Activated CD8-positive, alpha-beta T cell treated with anti-CD3 and anti-CD28 coated beads for 36 hours (primary cell): ENCODE measurements at places on chromosomes 16 and 17. TPM values are rescaled to one million over a fixed set of nuclear protein-coding genes. Genes with fewer than 3 reads are reported as not detected.

DNA sequence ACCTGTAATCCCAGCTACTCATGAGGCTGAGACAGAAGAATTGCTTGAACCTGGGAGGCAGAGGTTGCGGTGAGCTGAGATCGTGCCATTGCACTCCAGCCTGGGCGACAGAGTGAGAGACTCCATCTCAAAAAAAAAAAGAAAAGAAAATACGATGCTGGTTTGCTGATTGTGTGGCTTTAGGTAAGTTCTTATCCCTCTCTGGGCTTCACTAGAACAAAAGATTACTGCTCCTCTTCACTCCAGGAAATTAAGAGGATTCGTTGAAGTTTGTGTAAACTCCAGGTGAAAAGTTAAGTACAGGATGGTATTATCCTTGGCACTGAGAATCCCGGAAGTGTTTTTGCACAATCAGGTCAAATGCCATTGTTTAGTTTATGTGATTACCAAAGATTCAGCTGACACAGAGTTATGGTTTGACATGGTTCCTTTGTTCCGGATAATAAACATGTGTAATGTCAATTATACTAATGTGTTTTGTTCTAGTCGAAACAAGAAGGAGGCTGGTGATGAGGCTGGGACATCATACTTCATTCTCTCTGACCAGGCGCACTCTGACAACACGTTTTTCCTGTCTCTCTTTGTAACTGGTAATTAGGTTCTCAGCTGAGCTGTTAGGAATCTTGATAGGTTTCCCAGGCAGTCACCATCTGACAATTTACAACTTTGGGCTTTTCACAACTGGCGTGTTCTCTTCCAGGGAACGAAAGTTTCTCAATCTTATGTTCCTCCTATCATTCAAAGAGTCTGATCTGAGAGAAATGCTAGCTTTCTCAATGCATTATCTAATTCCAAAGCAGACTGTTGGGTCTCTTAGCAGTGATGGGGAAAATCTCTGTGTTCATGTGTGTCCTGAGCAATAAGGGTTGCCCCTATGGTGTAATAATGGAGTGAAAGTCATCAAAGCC, 10.8 kb upstream of the TAOK1 start:
- DNase-seq: no peak

DNA sequence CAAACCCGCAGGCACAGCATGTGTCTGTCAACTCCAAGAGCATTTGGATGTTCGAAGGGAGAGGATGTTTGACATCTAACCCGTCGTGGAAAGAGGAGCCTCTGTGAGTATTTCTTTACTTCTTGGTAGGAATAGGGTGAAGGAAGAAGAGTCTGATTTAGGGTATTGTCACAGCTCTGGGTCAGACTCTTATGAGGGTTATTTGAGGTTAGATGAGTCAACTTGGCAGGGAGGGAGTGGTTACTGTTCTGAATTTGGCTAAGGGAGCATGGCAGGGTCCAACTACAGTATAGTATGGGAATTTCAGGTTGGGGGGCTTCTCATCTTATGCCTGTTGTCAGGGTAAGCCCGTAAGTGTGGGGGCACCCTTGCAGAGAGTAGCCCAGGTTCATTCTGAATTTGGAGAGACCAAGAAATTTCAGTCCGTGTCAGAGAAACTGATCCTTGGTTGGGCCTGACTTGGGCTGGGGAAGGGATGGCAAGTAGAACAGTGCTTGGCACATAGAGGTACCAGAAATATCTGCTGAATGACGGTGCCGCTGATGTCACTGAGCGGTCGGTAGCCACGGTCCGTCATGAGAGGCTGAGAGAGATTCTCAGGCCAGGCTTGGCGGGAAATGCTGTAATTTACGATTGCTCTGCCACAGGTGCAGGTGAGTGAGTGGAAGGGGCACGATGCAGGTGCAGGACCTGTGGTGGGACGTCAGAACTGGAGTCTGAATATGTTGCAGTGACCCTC, 43.2 kb downstream of the MYH3 start:
- no peak for DNase-seq

GRCh38 chr16:22945361-22945760, 131.4 kb downstream of the HS3ST2 start:
- DNase-seq: no peak

GRCh38 chr17:70804161-70804560, 634.8 kb downstream of the KCNJ2 start:
- DNase-seq: no peak

GRCh38 chr17:82202981-82203380, 9.7 kb downstream of the CCDC57 start:
- DNase-seq: peak; percentile 77

- DNase-seq: no peak
Measured at GRCh38 chr16:342455-343213, 9.9 kb downstream of the AXIN1 start.

DNA sequence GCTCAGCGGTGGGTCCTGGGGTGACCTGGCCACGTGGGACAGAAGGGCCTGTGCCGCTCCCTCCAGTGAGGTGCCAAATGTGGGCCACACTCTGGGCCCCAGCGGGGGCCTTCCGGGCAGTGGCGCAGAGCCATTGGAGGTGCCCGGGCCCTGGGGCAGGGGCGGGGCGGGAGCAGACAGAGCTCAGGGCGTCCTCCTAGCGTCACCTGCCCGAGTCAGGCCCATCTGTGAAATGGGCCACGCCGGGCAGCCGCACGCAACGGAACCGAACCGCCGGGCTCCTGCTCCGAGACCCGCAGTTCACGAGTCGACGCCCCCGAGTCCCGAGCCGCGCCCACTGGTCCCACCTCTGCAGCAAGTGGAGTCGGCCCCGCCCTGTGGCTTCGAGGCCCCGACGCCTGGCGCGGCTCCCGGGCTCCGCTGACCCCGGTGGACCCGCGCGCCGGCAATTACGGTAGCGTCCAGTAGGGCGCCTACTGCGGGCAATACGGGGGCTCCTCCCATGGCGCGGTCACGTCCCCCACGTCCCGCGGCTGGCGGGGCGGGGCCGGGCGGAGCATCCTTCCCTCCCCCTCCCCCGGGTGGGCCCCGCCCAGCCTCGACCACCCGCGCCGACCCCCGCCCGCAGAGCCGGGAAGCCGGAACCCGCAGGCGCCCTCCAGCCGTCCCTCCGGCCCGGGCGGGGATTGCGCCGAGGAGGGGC, 1.9 kb downstream of the SLC16A3 start:
- peak; percentile 83 for DNase-seq

HNF1B gene
- 0.59 TPM for total RNA-seq

CNGB1 gene
- not detected for total RNA-seq
